ENCODE measurements at places on chromosomes 11 and 22.

DNA sequence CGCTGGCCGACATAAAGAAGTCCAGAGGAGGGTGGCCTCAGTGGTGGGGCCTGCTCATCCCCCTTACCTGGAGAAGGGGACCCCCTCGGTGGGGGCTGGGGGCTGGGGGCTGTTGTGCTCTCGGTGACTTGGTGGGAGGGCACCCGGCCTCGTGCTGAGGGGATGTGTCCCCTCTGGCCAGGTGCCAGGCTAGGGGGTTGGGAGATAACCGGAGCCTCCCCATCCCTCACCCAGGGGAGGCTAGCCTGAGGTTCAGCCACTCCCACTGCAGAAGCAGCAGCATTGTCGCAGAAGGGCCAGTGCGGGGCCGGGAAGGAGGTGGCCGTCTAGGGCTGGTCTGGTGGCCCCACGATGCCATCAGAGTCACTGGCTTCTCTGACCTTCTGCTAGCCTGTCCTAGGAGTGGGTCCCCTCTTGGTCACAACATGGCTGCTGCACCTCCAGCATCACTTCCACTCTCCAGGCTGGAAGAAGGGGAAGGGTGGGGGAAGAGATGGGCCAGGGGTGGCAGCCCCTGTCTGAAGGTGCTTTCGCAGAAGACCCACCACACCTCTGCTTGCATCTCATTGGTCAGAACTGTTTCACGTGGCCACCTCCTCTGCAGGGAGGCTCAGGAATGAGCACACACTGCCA is 44.2 kb upstream of the FADD start:
- no peak for DNase-seq

- DNase-seq = no peak
Measured at GRCh38 chr22:33848251-33848650, 72.0 kb downstream of the LARGE1 start.

DNA sequence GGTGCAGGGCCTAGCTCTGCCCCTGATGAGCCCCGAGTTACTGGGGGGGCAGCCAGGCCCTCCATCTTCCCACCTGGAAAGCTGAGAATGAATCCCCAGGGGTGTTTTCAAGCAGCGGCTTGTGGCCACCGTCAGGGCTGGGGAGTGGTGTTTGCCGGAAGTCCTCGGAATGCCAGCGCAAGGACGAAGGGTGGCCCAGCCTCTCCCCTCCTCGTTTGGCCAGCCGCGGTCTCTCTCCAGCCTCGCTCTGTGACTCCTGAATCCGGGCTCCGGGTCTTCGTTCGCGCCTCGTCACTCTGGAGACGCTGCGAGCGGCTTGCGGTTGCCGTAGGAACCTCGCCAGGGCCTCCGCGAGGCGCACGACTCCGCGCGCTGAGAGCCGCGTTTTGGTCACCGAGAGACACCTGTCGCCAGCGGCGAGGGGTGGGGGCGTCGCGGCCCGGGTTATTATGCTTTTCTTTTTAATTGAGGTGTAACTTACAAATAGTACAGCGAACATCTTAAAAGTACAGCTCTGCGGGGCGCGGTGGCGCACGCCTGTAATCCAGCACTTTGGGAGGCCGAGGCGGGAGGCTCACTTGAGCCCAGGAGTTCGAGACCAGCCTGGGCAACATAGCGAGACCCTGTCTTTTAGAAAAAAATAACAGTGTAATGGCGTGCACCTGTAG is 6.3 kb upstream of the KDELR3 start:
- peak; percentile 58 for DNase-seq

- no peak for DNase-seq
Measured at GRCh38 chr11:1628506-1629325, 859 bp upstream of the KRTAP5-5 start.

GRCh38 chr22:28239941-28240340 is 320.9 kb upstream of the PITPNB start:
- DNase-seq = no peak

DNA sequence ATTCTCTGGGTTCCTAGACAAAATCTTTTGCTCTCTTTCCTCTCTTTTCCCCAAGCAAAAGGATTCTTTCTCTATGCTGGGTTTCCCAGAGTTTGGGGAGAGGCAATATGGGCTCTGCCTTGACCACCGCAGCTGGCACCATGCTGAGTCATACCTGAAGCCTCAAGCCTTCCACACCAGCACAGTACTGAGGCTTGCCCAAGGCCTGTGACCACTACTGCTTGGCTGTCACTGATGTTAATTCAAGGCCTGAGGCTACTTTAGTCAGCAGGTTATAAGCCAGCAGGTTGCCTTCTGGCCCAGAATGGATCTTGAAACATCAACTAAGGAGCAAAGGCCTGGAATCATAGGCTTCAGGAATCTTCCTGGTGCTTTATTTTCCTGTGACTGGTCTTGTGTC is 185.3 kb downstream of the DYNC2H1 start:
- DNase-seq = no peak

DNA sequence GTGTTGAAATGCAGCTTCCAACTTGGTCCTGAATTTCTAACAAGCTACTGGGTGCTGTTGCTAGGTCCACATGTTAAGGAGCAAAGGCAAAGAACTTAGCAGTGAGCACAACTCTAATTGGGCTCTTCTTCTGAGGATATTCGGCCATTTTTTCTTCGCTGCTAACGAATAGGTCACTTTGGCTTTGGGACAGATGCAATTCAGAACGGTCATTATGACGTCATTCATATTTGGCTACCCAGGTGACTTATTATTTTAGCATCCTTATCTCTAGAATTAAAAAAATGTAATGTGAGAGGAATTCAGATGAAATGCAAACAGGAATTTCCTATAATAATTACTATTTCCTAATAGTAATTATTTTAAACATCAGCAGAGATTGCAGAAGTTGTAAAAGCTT is 13.9 kb downstream of the TMA7B start:
- no peak for DNase-seq

DNA sequence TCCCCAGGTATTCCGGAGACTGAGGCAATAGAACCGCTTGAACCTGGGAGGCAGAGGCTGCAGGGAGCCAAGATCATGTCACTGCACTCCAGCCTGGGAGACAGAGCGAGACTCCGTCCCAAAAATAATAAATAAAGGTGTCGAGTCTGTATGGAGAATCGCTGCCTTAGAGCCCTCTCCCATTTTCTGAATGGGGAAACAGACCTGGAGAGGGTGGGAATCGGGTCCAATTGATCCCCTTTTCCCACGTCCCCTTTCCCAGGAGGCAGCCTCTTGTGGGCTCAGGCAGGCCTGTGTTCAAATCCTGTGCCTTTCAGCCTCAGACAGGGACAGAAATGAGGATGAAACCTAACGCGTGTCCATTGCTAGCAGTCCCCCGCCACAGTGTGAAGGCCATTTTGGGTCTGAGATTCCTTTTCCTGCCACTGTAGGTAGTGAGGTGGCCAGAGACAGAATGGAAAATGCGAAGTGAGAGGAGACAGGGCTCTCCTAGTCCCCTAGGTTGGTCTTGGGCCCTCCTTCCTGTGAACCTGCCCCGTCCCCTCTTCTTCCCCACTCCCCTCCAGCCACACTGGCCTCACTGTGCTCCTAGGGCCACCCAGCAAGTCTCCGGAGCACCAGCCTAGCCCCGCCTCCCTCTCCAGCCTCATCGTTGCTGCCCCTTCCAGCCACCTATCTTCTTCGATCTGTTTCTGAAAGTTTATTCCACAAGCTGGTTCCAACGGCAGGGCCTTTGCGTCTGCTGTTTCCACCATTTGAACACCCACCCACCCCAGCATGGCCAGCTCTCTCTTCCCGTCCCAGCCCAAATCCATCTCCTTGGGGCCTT is 2.7 kb upstream of the POLDIP3 start:
- no peak for DNase-seq

DNA sequence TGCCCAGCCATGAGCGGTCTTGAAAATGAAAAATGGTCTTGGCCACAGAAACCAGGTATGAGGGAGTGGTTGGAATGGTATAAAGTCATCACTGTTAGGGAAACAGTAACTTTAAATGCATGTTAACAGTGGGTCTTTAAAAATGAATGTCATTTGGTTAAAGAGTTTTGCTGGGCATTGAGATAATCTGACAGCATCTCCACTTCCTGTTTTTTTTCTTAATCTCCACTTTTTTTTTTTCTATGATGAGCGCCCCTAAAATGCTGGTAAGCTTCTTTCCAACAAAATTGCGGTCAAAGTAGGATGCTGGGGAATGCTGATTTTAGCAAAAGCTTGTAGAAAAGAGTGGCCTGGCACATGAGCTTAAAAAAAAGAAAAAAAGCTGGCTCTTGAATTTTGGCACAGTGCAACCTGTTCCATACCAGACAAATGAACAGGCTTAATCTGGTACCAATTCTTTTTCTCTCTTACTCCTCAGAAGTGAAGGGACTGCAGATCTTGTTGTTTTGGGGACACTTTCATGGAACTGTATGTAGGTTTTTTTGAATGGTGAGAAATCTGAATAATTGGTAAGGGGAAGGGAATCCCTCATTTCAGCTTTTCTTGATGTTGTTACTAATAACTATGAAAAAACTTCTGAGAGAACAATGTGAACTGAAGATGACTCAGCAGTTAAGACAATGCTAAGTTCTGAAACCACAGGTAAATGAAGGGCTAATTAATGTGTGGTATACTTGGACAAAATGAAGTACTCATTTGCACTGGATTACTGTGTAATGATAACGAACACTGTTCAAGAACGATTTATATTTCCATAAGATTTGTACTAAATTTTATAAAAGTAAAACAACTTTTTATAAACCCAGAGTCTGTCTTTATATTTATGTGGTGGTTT is 3.1 kb upstream of the ARHGEF12 start:
- no peak for DNase-seq
